Left lobe of liver (tissue), 2 donors: ENCODE measurements at places on chromosomes 6 and 20. TPM values are rescaled to one million over a fixed set of nuclear protein-coding genes. Genes with fewer than 3 reads are reported as not detected.

DNA sequence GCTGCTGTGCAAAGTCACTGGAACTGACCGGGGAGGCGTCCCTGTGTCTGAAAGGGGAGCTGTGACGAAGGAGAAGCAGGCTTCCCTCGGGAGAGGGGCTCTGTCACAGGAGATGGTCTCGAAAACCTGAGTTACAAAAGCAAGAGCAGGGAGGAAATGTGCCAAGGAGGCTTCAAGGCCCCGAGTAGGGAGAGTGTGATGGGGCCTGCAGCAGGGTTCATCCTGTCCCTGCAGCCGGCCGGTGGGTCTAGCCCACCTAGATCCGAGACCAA lies 16.7 kb downstream of the DYNLT1 start:
- peak; percentile 15 for DNase-seq

GRCh38 chr6:154605178-154605881 lies 94.8 kb upstream of the CNKSR3 start:
- no peak for DNase-seq

OR10C1 gene
- total RNA-seq: not detected

PLN gene
- total RNA-seq: 0.18 TPM

DNA sequence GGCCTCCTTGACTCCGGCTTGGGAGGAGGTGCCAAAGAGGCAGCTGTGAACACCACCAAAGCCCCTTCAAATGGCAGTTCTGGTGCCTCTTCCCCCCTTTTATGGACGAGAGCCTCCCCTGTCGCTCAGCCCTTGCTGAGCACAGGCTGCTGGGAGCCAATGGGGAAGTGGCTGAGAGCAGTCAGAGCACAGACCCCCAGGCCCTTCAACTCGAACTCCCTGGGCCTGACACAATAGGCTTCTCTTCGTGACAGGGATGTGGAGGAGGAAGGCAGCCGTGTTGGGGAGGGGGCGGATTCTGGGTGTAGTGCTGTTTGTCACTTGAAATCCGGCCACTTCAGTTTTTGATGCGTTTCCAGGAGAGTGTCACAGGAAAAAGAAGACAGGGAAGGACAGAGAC lies at the start of gene PDYN:
PDYN (minus strand) TSS at position 73 of the 400 bp plus-strand sequence. CDS start 10,974 bp downstream, outside the sequence.
- no peak for DNase-seq

DNA sequence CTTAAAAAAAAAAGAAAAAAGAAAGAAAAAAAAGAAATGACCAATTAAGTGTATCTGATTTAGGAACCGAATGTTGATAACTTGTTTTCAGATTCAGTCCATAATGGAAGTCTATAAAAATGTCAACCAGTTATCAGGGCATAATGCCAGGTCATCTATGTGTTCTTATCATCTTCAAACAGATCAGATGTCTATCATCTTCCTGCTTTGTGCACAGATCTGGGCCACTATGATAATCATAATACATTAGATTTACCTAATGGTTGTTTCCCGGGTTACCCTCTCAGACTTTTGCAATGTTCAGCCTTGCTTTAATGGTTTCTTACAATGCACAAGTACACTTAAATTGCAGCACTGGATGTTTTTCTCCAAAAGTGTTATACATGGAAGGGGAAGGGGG lies 100.6 kb downstream of the NKAIN2 start:
- DNase-seq: no peak

TMEM74B gene
- 1.2 TPM for total RNA-seq

GRCh38 chr6:62669831-62670230 lies 383.8 kb upstream of the KHDRBS2 start:
- DNase-seq: no peak

- no peak for DNase-seq
These were observed 175.4 kb upstream of the PRND start for GRCh38 chr20:4546342-4546741.

- no peak for DNase-seq
These were observed 7.5 kb downstream of the SLC22A23 start for GRCh38 chr6:3449321-3449720.

DNA sequence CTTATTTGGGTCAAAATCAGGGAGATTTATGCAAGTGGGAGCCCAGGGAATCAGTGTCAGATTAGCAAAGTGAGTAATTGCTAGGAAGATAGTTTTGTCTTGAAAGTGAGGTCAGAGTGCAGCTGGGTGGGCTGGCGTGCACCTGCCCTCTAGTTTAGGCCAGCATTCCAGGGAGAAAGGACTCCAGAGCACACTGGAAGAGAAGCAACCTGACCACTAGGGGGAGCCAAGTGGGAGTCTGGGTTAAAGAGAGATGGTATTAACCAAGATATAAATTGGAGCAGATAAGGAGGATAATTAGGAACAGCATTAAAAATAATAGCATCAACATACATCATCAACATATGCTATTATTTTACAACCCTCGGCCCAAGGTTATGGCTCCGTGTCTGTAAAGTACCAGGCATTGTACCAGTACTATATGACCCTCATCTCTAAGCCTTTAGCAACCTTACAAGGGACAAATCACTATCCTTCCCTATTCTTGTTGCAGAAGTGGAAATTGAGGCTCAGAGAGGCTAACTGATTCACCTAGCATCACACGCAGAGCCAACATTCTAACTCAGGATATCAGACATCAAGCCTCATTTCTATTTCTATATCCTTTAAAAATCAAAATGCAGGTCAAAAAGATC lies 57.8 kb downstream of the SLC2A10 start:
- peak; percentile 53 for DNase-seq

GRCh38 chr6:31172973-31173384 lies 2.5 kb upstream of the POU5F1 start:
- no peak for DNase-seq

NFATC2 gene
- total RNA-seq: 4.6 TPM

LY6G6D gene
- not detected for total RNA-seq

MYLK4 gene
- 0.25 TPM for total RNA-seq

DNA sequence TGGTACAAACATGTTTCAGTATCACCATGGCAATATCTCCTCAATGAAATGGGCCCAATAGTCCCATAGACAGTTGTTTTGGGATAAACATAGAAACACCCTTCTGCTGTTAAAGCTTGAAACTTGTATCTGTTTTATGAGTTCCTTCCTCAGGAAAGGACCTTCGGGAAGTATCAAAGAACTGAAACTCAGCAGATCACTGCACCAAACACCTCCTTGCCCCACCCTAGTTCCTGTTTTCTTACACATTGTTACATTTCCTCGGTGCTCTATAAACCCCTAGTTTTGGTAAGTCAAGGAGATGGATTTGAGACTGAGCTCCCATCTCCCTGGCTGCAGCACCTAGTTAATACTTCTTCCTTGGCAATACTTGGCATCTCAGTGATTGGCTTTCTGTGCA lies 73.8 kb upstream of the ECI2 start:
- no peak for DNase-seq

CABLES2 gene
- 1.8 TPM for total RNA-seq

GRCh38 chr20:56750430-56750829 lies 121.3 kb downstream of the TFAP2C start:
- no peak for DNase-seq

BEND6 gene
- total RNA-seq: not detected

- DNase-seq: no peak
These were observed 3.0 kb upstream of the CTNNBL1 start for GRCh38 chr20:37690626-37691369.

REM1 gene
- not detected for total RNA-seq

SYCP2 gene
- total RNA-seq: 0.35 TPM

CFAP61 gene
- not detected for total RNA-seq

GRCh38 chr6:33007831-33008400 lies 1.5 kb downstream of the HLA-DOA start:
- no peak for DNase-seq

TP53TG5 gene
- not detected for total RNA-seq

GRCh38 chr20:19817017-19817416 lies 59.0 kb downstream of the RIN2 start:
- no peak for DNase-seq

DNA sequence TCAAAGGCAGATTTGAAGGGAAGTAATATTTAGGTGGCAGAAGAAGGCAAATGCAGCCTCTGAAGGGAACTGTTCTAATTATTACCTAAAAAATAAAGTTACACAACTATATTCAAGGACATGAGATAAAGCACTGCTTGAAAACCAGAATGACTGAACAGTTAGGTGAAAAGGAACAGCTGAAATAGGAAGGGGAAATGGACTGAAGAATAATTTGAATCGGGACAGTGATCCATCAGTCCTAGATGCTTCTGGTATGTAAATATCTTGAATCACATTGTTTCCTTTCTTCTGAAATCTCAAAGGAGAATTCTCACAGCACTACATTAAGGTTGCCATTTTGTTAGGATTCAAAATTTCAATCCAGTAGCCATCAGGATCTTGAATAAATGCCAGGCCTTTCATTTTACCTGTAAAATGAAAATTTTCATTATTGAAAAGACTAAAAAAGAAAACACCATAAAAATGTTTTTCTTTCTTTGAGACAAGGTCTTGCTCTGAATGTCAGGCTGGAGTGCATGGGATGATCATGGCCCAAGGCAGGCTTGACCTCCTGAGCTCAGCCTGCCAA lies 25.9 kb downstream of the GLO1 start:
- DNase-seq: no peak

MAFB gene
- 35.3 TPM for total RNA-seq

DNA sequence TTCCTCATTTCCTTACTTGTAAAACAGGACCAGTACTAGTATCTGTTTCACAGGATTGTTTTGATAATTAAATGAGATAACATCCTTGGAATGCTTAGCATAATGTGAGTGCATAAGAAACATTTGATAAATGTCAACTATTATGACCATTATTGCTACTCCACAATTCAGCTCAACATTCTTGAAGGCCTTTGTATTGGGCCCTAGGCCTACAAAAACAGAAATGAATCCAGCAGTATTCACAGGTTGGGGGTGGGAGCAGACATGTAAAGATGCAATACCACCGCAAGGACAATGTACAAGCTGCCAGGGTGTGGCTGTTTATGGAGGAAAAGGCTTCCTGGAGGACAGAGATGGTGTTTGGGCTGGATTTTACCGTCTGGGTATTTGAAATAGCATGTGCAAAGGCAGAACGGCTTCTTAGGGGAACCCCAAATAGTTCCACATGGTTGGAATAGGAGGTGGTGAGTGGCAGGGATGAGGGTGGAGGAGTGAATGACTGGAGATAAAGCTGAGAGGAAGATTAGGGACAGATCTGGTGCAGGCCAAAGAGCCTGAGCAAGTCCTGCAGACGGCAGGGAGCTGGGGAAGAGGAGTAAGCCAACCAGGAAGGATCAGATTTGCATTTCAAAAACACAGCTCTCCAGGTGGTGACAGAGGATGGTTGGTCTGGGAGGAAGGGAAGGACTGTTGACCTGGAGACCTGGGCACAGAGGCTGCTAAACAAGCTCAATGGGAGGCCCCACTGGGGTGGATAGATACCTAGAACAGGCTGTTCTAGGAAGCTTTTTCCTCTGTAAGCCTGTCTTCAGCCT lies 57.0 kb upstream of the EPB41L1 start:
- no peak for DNase-seq

SYCP2L gene
- 0.43 TPM for total RNA-seq

- no peak for DNase-seq
These were observed 27.4 kb downstream of the ASXL1 start for GRCh38 chr20:32385541-32385940.

GRCh38 chr20:57425150-57426013 lies 34.2 kb downstream of the RBM38 start:
- DNase-seq: no peak

DNA sequence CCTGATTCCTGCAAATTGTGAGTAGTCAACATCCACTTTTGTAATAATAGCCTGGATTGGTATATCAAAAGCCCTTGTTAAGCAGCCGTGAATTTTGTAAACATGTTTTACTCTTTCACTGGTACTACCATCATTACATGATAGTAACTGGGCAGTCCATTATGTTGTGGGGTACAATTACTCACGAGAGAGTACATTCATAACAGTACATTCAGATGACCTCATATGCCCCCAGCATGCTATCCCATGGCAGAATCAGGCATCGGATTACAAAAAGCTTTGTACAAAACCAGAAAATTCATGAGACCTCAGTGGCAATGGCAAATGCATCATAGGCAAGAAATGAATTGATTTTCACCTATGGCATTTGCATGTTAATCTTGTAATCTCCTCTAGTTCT lies 166.2 kb downstream of the EPM2A start:
- no peak for DNase-seq

DNA sequence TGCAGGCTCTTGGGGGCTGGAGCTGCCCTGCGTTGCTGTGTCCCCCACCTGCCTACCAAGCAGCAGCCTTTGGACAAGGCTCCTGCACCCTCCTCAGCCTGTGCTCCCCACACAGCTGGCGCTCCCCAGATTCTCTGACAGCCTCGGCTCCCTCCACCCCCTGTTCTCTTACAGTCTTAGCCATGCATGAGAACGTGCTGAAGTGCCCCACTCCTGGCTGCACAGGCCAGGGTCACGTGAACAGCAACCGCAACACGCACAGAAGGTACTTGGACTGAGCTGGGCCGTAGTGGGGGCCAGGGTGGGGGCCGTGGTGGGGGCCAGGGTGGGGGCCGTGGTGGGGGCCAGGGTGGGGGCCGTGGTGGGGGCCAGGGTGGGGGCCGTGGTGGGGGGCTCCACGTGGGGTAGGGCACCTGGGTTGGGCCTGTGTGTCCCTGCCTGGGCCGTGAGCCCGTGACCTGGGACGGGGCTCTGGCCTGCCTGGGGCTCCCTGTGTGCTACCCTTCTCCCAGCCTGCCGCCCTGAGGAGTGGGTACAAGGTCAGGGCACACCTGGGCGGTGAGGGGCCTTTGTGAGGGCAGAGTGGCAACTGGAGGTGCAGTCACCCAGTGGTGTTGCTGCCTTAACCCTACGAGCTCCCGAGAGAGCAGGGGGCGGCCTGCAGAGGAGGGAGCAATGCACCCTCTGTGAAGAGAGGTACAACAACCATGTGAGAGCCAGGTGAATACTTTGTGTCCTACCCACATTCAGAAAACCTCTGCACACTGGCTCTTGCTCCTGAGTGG lies 43.5 kb upstream of the PCMTD2 start:
- no peak for DNase-seq

LY6G5C gene
- 0.88 TPM for total RNA-seq

DNA sequence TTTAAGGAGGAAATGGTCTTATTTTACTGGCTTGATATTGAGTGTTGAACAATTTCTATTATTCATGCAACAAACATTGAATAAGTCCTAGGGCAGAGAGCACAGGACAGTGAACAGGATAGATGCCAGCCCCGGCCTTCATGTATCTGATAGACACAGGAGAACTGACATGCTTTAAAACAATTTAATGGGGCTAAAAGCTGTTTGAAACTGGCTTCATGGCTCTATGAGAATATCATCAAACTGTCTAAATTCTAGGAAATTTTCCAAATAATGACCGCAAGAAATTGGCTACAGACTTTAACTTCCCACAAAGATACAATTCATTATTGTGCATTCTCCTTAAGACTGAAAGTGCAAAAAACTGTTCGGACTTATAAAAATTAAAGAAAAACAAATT lies 69.0 kb downstream of the ID4 start:
- DNase-seq: no peak
